Mucosa of descending colon (tissue), 3 donors: ENCODE measurements at places on chromosomes 2 and 18.

- no peak for DNase-seq
Measured at GRCh38 chr2:85250045-85250444, 77.7 kb downstream of the TGOLN2 start.

- no peak for DNase-seq
Measured at GRCh38 chr2:170365686-170366085, 187.7 kb downstream of the MYO3B start.

DNA sequence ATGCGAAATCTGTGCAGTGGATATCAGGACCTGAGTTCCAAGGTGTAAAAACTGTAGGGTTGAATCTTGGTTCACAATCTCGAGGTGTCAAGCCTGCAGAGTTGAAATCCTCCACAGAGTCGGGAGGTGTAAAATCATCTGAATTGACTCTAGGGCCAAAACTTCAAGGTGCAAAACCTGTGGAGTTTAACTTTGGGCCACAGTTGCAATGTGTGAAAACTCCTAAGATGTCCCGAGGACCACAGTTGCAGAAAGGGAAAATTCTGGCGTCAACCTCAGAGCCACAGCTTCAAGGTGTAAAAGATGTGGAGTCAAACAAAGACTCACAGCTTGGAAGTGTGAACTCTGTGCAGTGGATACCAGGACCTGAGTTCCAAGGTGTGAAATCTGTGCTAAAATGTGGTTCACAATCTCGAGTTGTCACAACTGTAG lies 9.8 kb upstream of the ZNF512 start:
- DNase-seq = no peak

DNA sequence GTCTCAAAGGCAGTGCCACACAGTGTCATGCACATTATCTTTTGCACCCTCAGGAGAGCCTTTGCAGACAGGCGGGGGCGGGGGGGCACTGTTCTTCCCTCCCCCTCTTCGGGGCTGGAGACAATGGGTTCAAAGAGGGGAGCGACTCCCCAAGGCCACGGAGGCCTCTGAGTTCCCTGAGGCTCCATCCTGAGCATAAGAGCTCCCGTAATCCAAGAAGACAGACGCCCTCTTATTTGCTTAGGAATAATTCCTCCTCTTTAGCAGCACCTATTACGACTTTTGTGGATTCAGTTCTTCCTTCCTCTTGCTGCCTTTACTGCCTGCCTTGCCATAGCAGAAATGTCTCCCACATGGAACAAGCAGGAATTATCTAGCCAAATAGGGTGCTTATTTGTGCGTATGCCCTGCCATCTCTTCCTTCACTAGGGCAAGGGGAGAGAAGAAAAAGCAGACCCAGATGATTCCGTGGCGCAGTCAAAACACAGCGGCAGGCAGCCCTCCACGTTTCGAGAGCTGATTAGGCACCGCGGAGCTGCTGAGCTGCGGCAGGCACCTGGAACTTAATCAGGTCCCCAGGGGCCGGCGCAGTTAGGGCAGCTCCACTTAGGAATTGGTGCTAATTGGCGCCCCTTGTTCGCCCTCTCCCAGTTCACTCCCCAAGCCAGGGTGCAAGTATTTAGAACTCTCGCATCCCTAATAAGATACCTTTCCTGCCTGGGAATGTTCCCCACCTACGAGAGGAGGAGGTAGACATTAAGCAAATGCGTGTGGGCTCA lies 233.4 kb upstream of the MYT1L start:
- no peak for DNase-seq

DNA sequence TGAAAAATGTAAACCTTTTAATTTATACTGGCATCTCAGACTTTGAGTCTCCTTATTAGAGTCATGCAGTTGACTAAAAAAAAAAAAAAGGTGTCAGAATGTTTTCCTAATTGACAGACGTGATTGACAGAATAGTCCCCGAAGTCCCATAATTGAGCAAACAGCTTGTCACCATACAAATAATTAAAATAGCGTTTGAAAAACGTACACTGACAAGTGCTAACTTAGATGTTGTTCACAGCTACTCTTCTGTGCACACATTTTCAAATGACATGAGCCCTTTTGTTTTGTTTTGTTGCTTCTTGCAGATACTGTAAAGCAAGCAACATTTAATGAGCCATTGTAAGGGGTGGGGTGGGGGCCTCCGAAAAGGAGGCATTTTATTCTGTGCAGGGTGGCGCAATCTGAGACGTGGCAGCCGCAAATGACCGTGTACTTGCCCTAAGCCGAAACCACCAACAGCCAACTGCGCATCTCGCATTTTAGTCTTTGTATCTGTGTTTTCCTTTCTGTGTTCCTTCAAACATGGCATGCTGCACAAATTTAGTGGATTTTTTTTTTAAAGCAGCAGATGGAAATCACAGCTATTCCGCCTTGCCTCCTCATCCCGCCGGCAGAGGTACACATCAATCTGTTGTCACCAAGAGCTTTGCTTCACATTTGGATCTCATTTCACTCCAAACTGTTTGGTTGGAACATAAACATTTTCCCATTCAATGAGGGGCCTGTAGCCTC lies 52.4 kb downstream of the LPIN1 start:
- no peak for DNase-seq

DNA sequence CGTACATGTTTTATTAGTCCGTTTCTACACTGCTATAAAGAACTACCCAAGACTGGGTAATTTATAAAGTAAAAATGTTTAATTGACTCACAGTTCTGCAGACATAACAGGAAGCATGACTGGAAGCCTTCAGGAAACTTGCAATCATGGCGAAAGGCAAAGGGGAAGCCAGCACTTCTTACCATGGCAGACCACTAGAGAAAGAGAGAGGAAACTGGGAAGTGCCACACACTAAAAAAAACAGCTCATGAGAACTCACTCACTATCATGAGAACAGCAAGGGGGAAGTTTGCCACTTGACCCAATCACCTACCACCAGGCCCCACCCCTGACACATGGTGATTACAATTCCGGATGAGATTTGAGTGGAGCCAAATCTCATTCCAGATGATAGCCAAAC lies 466.2 kb downstream of the IRS1 start:
- no peak for DNase-seq

GRCh38 chr18:77084688-77085035 lies 47.9 kb downstream of the MBP start:
- DNase-seq = no peak
